Cortex of kidney (tissue), 1 donor: ENCODE measurements at places on chromosomes 5 and 9.

- no peak for DNase-seq
Observed at GRCh38 chr5:74262544-74263207, 377.9 kb downstream of the ENC1 start.

DNA sequence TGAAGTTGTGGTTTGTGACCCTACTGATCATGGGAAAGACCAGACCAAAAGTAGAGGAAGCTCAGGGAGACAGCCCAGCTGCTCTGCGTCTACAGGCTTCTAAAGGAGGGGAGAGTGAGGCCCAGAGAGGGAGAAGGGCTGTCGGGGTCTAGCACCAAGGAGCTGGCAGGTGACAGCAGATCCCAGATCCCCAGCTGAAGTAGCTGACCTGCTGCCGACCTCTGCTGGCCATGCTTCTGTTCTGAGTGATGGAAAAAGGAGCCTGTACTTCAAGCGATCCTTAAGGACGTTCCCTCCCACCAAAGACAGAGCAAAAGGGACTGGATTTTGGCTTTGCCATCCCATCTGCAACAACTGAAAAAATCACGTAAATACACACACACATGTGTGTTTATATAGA lies 22.7 kb upstream of the QSOX2 start:
- DNase-seq = no peak

- DNase-seq = no peak
Observed at GRCh38 chr5:89597878-89598277, 714.9 kb upstream of the MEF2C start.

- no peak for DNase-seq
Observed at GRCh38 chr9:122368642-122369041, 2.2 kb upstream of the PTGS1 start.

DNA sequence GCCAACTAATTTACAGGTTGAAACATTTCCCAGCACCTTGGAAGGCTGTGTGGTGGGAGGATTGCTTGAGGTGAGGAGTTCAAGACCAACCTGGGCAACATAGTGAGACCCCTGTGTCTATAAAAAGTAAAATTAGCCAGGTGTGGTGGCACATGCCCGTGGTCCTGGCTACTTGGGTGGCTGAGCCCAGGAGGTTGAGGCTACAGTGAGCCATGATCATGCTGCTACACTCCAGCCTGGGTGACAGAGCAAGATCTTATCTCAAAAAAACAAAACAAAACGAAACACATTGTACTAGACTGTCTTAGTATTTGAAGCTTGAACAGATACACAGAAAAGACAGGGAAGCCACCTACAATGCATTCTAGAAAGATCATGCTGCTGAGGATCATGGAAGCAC lies 2.8 kb upstream of the HSDL2 start:
- DNase-seq = no peak

GRCh38 chr9:114261026-114261425 lies 61.9 kb upstream of the ORM1 start:
- DNase-seq = no peak

DNA sequence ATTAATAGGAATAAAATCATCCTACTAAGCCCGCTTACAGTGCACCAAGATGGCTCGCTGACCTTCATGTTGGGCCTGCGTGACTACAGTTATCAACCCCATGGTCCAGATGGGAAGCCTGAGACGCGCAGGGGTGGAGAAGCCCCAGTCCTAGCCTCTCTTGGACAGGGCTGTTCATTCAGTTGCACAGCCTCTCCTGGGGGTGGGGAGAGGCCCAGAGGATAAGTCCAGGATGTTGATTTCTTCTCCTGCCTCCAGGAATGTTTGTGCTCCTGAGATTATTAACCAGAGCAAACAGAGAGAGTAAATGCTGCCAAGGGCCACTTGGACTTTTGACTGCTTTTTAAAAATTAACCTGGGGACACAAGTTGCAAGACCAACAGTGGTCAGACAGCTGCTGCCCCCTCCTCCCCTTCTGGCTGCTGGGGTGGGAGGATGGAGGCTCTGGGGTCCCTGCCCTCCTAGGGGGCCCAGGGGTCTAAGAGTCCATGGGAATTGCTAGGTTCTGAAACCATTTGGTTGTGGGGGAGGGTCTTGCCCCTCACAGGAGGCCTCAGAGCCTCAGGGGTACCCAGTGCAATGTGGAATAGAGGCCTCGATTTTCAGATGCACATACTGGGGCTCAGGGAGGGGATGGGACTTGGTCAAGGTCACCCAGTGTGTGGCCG lies 2.8 kb upstream of the AMBP start:
- DNase-seq = no peak

DNA sequence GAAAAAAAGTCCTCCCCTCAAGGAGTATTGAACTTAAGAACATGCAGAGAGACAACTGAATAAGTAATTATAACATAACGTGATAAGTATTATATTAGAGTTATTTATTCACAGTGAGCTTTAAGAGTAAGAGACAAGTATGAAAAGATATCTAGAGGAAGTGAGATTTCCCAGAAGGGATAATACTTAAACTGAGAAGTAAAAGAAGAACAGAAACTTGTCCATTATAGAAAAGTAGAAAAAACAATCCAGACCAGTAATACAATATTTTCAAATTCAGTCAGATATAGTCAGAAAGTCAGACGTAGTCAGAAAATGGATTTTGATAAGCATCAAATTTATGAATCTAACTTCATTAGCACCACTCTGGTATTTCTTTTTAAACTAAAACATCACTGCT lies 613.0 kb upstream of the CCNG1 start:
- no peak for DNase-seq

- no peak for DNase-seq
Observed at GRCh38 chr9:36470643-36471290, 70.7 kb upstream of the RNF38 start.

- DNase-seq = no peak
Observed at GRCh38 chr5:36305571-36306326, 4.0 kb upstream of the RANBP3L start.

DNA sequence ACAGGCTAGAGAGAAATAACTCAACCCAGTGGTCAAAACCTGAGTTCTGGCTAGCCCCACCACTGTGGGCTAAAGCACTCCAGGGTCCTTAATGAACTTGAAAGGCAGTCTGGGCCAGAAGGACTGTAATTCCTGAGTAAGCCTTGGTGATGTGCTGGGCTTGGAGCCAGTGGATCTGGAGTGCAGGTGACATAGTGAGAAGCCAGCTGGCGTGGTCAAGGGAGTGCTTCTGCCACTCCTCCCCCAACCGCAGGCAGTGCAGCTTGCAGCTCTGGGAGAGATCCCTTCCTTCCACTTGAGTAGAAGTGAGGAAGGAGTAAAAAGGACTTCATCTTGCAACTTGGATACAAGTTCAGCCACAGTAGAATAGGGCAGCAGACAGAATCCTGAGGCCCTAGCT lies 424.0 kb downstream of the CDH18 start:
- no peak for DNase-seq

DNA sequence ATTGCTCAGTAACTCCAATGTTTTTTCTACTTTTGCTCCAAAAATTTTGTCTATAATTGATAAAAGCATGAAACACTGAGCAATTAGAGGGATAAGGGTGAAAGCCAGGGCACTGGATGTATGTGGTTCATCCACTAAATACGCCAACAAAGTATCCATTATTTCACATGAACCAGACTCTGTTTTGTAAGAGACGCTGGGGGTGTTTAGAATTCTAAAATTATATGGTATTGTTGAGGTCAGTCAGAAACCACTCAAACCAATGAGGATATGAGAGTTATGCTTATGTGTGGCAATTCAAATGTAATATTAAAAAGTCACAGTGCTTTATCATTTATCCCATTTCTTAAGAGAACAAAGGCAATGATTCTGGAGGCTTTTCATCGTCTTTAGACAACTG lies 220.2 kb downstream of the EFNA5 start:
- DNase-seq = no peak

DNA sequence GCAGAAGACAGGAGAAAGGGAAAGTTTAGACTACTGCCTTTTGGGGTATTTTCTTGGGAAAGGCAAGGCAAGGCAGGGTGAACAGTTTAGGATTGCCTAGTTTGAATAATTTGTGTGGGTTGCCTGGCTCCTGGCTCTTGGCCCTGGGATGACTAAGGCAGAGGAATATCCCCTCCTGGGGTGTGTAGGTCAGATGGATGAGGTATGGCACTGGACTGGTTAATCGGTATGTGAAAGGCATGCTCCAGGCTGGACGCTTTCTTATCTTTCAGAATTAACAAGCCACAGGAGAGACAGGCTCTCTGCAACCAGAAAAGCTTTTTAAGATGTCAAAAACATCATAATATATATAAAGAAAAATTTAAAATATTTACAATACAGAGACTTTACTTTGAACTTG lies 58.6 kb downstream of the STARD4 start:
- DNase-seq = no peak

- DNase-seq = no peak
Observed at GRCh38 chr5:95241635-95242034, 43.3 kb downstream of the MCTP1 start.

DNA sequence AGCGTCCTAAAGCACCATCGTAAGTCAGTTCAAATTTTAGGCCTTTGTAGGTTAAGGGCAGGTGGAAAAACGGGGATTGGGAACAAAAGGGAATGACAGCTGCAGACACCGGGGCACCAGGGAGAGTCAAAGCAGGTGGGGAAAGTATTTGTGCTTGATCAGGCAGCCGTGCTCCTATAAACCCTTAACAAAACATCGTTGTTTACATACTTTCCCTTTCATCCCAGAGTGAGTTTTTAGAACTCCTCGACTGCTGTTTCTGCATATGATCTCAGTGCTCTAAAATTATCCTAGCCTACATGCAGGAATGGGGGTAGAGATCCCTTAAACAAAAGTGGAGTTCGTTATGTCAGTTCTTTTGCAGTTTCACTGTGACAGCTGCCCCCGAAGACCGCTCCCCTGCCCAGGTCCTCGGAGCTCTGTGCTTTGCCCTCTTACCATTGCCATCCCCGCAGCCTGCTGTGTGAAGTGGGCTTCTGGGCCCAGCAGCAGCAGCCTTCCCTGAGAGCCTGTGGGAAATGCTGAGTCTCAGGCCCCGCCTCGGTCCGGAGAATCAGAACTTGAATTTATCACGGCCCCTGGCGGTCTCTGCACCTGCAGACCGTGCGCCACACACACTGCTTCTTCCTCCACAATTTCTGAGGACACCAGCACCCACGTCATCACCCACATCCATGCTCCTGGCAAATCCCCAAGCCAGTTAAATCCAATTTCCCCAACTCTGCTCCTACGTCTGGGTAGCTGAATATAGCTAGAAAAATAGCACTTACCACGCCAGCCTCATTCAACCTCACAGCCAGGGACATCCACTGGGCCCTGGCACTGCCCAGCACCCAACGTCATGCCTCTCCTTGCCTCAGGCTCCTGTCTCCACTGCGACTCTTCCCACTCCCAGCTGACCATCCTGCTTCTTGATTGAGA lies 86.8 kb downstream of the NSUN2 start:
- DNase-seq = no peak

DNA sequence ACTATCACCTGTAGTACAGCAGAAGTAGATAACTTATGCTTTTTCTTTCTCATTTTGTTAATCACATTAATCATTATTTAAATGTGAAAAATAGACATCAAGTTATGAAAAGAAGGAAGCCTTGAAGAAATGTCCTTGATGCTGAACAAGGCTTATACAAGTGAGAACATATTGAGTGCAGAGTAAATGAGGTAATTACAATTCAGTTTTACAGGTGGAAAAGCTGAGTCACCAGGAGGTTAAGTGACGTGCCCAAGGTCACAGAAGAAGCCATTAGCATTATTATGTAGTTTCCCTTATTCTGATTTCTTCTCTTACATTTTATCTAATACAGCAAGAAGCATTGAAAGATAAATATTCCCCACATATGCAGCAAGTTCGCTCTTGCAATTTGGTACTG lies 998.5 kb upstream of the CDH6 start:
- DNase-seq = no peak

DNA sequence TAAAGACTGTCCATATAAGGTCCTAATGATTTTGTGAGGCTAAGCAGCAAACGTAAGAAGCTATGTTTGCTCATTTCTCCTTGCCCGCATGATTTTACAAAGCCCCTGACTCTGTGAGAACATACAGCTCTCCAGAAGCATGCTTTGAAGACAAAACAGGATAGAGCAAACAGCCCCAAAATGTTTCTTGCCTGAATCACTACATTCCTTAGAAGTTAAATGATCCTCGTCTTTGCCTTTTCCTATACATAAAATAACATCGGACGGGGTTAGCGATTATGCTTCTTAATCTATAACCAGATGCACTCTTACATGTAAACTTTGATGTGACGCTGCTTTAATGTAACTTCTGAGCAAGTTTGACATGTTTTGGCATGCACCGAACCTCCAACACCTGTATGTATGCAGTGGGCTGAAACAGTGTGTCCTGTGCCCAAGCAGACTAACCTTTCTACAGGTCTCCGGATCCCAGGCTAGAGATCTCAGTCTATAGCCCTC lies 353.7 kb downstream of the CETN3 start:
- no peak for DNase-seq

GRCh38 chr9:129383019-129383560 lies 205.0 kb upstream of the IER5L start:
- DNase-seq = no peak

DNA sequence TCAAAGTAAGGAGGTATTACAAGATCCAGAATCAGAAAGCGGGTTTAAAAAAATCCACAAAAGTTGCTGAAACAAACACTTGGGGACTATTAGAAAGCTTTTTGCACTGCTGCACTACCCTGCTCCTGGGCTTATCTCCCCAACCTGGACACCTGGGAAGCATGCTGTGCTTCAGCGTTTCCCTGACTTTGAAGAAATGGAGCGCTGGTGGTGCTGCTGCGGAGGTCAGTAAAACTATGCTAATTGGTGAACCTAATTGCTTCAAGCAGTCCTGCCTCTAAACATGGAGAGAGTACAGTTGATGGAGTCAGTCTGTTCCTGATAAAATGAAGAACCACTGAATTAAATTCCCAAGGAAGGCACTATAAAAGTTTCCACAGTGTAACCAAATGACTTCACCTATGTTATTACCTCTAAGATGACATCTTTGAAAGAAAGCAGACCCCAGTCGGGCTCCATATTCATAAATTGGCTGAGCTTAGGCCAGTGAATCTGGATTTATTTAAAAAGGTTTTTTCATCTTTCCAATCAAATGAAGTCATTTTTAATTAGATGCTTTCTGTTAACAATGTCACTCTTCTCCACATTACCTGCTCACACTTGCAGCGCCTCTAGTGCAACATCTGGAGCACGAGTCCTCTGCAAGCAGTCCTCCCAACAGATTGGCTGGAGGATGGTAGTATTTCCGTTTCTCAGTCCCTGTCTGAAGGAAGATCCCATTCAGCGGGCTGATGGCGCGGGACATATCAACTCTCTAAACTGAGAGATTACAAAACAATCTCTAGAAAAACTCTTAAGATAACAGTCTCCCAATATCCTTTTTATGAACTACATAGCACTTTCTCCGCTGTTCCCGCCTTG lies 11.5 kb downstream of the NR2F1-AS1 start:
- DNase-seq = no peak

GRCh38 chr9:82363198-82363597 lies 374.6 kb downstream of the SPATA31D1 start:
- no peak for DNase-seq
